ENCODE measurements at places on chromosomes 2 and 18.

DNA sequence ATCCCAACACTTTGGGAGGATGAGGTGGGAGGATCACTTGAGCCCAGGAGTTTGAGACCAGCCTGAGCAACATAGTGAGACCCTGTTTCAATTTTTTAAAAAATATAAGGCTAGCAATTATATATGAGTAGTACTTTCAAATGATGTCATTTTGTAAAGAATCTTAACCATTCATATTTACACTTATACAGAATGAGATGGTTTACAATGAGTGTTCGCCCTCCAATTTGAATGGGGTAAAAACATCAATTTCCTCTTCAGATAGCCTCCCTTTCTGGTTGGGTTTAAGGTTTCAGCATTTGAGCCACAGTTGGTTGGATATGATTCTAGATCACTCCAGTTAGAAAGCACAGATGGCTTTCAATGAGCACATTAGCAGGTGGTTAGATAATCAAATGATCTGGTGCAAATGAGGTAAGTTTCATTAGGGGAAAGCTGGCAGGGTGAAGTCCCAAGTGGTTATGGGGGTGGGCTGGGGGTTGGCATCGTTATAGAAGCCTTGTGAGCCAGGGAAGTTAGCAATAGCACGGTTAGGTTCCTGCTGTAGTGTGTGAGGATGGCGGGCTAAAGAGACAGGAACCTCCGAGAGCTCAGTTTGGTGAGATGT, 63.9 kb downstream of the TRPM8 start:
- no peak for DNase-seq

DNA sequence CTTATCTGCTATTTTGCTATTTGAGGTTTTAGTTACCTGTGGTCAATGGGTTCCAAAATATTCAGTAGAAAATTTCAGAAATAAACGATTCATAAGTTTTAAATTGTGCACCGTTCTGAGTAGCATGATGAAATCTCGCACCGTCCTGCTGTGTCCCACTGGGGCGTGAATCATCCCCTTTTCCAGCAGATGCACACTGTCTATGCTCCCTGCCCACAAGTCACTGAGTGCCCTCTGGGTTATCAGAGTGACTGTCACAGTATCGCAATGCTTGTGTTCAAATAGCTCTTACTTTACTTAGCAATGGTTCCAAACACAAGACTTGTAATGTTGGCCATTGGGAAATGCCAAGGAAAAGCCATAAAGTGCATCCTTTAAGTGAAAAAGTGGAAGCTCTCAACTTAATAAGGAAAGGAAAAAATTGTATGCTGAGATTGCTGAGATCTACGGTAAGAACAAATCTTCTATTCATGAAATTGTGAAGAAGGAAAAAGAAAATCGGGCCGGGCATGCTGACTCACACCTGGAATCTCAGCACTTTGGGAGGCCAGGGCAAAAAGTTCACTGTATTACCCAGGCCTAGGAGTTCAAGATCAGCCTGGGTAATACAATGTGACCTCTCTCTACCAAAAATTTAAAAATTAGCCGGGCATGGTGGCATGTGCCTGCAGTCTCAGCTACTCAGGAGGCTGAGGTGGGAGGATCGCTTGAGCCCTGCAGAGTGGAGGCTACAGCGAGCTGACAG, 13.3 kb downstream of the COL4A3 start:
- no peak for DNase-seq

- no peak for DNase-seq
Measured at GRCh38 chr2:55148269-55148668, 83.8 kb downstream of the CLHC1 start.

DNA sequence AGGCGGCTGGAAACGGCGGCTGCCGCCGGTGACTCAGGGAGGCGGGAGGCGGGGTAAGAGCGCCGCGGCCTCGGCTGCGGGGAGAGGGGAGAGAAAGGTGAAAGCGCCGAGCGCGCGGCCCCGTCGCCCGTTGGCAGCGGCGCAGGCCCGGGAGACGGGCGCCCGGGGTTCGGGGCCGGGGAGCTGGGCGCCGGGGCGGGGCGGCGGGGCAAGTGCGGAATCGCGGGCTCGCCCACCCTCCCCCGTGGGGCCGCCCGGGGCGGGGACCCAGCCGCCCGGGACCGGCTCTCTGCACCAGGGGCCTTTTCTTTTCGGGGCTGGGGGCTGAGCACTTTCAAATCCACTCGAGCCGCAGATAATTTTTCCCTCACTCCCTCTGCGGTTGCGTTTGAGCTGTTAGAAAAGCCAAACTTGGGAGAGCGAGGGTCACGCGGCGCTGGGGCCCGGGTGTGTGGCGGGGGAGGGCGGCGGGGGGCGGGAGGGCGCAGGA, 266 bp downstream of the KDM3A start:
- no peak for DNase-seq

DNA sequence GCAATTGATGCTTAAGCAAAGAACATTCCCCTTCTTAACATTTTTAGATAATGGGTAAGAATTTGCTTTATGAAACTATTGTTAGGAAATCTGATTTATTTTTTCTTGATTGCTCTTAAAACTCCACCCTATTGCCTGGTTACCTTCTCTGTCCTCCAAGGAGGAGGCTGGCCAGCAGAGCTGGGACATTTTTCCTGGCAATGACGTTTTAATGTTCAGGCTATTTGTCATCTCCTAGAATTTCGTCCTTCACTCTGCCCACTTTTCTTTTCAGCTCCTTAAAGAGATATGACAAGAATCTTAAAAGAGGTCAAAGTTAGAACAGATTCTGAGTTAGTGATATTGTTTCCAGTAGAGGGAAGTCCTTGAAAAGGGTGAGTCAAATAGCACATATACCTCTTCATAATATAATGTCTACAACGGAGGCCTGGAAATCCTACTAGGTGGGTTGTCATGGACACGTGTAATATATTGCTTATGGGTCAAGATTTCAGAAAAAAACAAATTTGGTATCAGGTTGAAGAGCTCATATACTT, 141.0 kb downstream of the CMPK2 start:
- DNase-seq, result no peak

DNA sequence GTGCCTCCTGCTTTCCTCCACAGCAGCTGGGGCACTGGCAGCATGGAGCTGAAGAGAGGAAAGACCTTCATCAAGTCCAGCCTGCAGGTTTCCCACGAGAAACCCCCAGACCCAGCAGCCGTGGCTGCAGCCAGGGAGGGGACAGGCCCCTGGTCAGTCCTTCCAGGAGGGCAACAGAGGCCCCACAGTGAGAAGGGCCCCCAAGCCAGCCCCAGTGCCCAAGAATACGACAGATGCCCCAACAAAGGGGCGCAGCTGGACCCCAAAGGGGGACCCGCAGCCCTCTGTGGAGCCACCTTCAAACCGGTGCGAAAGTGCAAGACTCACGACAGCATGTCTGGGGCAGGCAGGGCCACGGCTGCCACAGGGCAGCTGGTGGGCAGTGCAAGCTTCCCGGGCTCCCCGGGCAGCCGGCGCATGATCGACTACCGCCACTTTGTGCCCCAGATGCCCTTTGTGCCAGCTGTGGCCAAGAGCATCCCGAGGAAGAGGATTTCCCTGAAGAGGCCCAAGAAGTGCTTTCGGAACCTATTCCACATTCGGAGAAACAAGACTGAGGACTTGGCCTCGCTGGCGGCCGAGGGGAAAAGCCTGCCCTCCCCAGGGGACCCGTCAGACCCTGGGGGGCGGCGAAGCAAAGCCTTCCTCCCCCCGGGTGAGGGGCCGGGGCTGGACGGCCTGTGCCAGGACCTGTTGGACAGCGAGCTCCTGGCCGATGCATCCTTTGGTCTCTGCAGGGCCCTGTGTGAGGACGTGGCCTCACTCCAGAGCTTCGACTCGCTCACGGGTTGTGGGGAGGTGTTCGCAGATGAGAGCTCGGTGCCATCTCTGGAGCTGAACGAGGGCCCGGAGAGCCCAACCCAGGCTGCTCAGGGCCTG, 6.9 kb downstream of the AMER3 start:
- DNase-seq, result no peak

DNA sequence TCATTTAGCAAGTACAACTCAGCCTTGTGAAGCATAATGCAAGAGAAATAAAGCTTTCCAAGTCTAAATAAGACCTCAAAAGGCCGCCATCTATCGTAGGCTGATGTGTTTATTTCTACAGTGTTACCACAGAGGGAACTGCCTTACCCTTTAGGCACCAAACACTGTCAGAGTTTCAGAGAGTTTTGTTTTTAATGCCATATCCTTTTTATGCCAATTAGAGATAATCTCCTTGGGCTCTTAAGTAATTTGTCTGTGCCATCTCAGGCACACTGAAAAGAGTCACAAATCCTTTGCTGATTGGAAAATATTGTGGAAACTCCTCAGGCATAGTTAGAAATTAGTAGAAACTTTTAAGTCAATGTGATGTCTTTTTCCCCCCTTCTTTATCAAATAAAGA, 797.1 kb downstream of the SLC4A3 start:
- no peak for DNase-seq

- no peak for DNase-seq
Measured at GRCh38 chr2:217162533-217162932, 302.7 kb upstream of the TNP1 start.

GRCh38 chr2:151777935-151778334, 43.7 kb upstream of the NEB start:
- DNase-seq, result no peak

DNA sequence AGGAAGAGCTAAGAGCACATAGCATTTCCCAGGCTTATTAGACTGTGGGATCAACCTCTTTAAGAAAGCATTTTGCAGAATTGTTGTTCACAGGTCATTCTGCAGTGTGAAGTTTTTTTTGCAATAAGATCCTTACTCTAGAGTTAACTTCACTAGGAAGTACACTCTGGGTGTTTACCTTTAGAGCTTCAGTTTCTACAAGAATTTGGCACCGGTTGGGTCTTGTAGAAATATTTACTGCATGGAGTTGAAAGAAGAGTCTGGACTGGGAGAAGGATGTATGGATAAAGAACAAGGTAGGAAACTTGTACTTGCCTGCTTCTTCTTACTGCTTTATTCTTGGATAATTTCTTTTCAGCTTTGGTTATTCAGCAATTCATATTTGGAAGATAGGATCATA, 944.9 kb upstream of the GYPC start:
- DNase-seq, result no peak

DNA sequence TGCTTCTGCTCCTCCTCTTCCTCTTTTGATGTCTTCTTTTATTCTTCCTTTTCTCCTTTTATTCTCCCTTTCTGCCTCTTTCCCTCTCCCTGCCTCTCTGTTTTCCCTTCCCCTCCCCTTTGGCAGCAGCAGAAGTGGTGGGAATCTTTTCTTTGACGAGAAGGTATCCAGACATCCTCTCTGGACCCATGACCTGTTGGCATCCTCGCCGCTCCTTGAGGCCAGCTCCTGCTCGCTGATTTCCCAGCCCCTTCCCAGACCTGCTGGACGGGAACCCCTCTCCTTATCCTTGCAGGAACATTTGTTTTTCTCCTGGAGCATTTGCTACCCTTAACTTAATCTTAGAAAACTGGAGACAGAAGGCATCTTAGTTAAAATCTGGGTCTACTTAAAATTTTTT, 130.5 kb downstream of the LPIN1 start:
- DNase-seq, result no peak

DNA sequence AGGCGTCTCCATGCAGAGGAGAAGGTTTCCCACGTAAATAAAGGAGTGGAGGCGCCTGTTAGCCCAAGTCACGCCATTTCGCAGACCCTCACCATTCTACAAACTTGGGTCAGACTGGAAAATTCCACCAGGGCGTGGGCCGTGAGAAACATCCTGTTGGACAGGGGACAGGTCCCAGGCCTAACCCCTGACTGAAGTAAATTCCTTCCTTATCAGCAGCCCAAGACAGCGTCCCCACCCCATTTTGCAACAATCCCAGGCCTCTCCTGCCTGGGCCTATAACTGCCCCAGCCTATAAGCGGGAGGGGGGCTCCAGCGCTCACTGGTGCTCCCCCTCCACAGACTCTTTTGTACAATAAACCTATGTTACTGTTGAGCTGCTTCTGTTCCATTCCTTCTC, 57.3 kb upstream of the CBLN2 start:
- no peak for DNase-seq

DNA sequence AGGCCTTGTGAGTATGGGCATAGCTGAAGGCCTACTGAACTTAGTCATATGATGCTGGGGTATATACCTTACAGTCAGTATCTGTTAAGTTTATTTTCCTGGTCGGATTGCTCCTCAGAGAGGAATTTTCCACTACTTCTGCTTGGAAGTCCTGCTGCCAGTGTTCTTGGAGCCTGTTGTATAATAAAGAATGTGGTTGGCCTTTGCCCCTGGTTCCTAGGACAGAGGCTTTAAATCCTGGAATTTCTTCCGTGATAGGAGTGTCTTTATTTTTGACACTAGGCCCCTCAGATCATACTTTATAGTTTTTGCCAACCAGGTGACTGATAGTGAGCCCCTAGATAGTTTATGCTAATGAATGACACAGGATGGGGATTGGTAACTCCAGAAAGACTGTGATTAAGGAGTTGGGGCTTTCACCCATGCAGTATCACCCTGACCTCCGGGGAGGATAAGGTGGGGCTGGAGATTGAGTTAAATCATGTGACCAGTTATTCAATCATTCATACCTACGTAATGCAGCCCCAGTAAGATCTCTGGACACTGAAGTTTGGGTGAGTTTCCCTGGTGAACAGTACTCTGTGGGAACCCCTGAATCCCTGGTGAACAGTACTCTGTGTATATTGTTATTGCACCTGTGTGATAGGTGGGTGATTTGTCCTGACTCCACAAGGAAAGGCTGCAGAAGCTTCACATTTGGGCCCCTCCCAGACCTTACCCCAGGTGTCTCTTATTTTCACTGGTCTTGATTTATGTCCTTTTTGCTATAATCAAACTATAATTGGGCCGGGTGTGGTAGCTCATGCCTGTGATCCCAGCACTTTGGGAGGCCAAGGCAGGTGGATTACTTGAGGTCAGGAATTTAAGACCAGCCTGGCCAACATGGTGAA, 56.9 kb downstream of the COMMD1 start:
- no peak for DNase-seq

- DNase-seq, result no peak
Measured at GRCh38 chr2:21822505-21822904, 698.7 kb downstream of the TDRD15 start.

DNA sequence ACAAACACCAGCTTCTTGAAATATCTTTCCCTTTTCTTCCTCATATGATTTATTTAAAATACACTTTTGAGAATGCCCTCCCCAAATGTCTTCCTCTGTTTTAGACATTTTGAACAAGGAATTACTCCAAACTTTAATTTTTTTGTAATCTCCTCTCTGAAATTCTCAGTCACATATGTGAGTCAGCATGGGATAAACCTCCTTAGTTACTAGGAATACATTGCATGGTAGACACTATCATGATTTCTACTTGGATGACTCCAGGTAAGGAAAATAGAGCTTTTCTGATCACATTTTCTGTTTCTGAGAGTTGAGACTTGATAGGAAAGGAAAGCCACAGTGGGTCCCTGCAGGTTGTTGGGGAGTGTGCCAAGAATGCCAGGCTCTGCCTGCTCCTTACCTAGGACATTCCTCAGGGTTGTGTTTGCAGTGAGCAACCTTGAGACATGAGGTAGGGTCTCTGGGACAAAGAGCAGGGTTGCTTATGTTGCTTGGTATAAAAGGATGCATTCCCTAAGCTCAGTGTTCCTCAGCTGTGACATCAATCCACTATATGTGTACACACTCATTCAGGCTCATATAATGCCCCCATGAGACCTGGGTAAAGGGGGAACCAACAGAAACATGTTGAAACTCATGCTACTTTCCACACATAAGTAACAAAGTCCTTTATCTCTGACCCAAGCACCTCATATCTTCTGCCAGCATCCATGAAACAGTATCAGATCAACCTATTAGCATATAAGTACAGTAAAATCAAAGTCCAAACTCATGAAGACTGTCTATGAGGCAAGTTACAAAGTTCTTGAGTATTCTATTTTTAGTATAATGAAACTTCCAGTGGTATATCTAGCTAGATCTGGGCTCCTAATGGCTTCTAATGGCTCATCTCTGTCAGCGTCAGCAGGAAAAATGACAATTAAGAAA, 112.8 kb upstream of the SCN1A start:
- no peak for DNase-seq

- no peak for DNase-seq
Measured at GRCh38 chr18:44452346-44452745, 228.3 kb upstream of the SETBP1 start.
